ENCODE measurements at places on chromosomes 16 and 17.

DNA sequence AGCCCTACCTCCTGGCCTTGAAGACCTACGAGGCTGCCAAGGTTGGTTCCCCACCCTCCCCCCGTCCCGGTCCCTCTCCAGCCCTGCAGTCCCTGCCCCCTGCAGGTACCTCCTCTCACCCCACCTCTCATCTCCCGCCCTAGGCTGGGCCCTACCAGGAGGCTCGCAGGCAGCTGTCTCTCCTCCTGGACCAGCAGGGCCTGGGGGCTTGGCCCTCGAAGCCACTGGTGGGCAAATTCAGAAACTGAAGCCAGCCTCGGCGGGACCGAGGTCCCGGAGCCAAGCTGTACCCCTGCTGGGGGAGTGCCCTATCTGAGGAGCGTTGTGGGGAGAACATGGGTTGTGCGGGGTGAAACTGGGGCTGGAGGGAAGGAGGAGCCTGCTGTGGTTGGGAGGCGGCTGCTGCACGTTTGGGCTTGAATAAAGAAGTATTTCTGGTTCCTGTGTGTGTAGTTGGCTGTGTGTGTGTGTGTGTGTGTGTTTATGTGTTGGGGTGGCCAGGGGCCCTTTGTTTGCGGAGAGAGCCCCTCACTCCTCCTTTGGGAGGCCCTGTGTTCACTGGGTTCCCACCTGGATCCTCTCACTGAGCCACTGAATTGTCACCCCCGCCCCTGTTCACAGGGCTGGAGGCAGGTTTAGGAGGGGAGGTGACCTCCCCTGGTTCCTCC is 5.9 kb downstream of the ADAD2 start:
- no peak for DNase-seq

GRCh38 chr17:50096092-50096491 is 941 bp downstream of the PDK2 start:
- no peak for DNase-seq

GRCh38 chr16:58465817-58466216 is 34.1 kb upstream of the NDRG4 start:
- DNase-seq = no peak

DNA sequence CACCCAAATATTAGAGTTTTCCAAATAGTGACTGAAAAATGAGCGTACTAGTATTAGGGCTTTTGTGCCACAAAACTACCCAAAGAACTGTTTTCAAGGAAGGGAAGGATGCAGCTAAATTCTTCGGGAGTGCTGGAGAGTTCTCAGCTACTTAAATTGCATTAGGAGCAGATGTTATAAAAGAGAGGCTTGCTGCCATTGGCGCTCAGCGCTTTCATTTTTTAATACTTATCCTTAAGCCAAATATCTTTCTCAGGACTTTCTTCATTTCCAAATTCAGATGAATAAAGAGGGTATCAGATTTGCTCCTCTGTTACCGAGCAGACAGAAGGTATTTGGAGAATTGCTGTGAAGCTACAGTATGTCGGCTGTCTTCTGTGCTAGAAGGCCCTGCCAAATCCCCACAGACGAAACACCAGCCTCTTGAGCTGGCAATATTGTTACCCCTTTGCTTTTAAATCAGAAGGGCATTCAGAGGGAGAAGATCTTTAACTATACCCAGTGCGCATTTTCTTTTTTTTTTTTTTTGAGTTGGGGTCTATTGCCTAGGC is 47.2 kb upstream of the CLEC18A start:
- no peak for DNase-seq

DNA sequence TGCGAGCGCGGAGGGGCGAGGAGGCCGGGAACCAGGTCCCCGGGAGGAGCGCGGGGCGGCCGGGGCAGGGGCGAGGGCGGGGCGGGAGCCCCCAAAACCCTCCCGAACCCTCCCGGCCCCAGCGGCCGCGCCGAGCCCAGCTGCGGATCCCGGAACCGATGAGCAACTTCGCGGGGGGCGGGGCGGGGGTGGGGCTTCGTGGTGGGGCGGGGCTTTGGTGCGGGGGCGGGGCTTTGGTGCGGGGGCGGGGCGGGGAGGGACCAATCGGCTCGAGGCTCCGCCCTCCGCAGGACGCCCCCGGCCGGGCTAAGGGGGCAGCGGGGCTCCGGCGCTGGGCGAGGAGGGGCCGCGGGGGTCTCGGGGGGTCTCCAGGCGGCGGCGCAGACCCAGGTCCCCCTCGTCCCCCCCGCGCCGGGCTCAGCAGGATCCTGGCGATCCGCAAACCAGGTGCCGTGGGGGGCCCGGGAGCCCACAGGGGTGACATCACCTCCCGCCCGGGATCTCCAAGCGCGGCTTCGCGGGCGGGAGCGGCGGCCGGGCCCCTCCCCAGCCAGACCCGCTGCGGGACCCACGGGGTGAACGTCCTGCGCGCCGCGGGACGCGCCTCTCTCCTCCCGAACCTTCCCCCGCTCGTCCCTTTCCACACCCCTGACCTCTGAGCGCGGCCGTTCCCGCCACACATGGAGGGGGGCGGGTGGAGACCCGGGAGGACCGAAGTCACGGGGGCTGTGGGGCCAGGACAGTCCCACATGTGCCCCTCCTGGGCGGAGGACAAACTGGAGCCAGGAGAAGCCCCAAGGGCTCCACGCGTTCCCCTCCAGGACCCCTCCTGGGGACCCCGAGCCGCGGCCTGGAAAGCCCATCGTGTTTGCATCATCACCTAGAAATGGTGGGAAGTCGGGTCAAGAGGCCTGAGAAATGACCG is at the start of gene ABR:
Gene ABR, minus strand, starts transcription at position 164 of the 925 bp plus-strand sequence. CDS start 254 bp downstream, outside the sequence.
- peak; percentile 52 for DNase-seq

DNA sequence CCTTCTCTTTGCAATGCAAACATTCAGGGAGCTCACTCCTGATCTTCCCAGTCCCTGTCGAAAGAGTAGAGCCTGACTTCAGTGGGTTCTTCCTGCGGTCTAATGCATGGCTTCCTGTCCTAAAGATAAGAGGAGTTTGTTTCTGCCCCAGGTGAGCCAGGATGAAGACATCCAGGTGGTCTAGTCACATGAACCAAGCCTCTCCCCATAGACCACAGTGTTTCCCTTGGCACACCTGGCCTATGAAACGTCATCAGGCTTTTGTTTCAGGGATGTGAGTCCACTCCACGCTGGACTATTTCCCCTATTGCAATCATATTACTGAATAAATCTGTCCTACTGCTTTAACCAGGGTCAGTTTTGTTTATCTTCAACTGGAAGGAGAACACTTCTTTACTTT is 21.1 kb downstream of the CES1 start:
- no peak for DNase-seq

DNA sequence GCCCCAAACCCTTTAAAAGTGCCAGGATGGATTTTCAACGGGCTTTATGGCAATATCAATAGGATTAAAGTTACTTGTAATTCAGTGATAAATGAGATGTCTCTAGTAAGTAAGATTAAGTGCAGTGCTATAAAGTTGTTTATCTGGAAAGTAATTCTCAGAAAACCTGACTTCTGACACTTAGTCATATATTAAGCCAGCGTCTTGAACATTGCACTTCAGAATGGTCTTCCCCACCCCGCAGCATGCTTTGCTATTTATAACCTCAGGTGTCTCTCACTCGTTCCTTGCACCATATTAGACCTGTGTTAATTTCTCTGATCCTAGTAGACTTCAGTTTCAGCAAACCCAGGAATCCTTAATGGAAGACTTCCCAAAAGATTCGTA is 2.1 kb upstream of the MAF start:
- no peak for DNase-seq

DNA sequence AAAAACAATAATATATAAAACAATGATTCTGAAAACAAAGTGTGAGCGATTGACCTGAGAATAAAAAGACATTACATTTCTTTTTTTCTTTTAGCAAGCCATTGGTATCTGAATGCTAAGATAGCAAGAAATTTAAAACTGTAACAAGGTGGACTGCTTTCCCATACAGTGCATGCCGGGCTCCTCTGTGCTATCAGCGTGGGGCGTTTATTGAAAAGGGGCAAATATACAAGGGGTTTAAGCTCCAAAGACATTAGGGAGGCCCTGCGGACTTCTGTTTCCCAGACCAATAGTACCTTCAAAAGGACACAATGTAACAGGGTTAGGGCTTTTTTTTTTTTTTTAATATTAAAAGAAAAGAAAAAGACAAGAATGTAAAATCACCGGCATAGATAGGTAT is 261.3 kb downstream of the ZFHX3 start:
- no peak for DNase-seq

DNA sequence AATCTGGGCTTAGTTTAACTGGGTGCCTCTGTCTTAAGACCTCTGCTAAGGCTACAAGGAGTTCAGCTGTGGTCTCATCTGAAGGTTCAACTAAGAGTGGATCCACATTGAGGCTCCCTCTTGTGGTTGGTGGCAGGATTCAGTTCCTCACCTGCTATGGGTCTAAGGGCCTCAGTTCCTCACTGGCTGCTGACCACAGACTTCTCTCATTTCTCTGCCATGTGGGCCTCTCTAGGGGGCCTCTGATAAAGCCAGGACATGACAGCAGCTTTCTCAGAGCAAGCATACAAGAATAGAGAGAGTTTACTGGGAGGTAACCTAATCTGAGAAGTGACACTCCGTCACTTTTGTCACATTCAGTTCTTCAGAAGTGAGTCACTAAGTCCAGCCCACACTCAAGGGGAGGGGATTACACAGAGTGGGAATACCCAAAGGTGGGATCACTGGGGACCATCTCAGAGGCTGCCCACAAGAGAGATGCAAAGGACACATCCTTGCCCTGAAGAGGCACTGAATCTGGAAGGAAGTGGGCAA is 19.2 kb upstream of the ABAT start:
- no peak for DNase-seq

- DNase-seq = no peak
Observed at GRCh38 chr17:66507103-66507923, 204.9 kb downstream of the PRKCA start.

DNA sequence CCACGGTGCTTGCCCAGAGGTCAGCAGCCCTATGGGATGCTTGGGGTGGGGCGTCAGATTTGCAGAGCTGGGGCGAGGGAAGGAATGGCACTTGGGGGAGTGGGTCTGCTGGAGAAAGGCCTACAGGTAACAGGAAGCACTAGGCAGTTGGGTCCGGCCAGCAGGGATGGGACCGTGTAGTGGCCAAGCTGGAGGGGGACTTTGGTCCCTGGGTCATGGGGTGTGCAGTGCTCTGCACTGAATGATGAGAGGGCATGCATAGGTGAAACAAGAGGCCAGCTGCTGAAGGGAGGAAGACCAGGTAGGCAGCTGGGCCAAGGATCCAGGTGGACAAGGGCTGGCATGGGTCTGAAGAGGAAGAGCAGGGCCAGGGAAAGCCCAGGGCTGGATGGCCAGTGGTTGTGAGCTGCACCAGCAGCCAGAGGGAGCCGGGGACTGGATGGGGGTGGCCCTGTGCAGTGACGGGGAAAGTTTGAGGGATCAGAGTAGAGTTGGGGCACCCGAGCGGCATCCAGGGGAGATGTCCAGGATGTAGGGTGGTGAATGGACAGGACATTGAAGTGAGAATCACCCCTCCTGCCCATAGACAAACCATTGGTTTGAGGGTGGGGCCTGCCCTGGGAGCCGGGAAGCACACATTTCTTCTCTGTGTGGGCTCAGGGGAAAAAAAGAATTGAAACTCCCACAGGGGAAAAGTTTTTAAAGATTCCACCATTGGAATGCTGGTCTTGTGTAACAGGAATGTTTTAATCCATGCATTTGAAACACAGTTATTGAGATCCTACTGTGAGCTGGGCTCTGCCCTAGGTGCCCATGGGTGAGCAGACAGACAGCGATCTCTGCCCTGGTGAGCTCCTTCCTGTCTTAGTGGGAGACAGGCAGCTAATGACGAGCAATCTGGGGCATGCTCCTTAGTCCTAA is 25.1 kb downstream of the RAI1 start:
- no peak for DNase-seq

DNA sequence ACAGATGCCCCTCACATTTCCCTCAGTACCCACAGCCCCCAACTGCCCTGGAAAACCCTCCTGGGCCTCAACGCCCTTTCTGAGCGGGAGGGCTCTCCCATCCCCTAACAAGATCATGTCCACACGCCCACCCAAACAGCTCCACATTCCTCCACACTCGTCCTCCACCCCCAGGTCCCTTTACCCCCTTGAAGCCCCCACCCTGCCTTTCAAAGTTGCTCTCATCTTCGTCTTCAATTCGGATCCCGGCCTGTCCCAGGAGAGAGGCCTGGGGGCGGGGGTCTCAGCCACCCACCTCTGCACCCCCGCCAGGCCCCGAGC is 14.3 kb downstream of the HOXB4 start:
- no peak for DNase-seq

DNA sequence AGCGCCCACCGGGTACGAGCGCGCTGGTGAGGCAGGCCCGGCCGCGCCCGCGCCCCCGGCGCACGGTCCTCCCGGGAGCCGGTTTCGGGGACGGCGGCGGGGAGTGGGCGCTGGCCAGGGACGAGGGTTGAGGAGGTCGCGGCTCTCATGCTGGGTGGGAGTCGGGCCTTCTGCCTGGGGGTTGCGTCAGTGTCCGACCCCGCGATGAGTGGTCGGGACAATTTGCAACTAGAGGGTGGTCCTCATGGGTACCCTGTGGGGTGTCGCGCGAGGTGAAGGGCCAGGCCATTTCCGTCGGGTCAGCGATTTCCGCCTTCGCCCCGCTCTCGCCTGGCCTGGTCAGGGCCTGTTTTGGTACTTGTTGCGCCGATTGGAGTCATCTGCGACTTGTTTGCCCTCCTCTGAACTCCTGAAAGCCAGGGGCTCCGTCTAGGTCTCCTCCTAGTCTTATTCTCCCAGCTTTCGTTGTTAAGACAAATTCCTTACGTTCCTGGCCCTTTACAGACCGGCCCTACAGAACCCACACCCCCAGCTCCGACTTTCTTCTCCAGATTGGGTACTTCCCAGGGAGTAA is 14.9 kb downstream of the NAA60 start:
- no peak for DNase-seq
